ENCODE measurements at places on chromosomes 3 and 15.

DNA sequence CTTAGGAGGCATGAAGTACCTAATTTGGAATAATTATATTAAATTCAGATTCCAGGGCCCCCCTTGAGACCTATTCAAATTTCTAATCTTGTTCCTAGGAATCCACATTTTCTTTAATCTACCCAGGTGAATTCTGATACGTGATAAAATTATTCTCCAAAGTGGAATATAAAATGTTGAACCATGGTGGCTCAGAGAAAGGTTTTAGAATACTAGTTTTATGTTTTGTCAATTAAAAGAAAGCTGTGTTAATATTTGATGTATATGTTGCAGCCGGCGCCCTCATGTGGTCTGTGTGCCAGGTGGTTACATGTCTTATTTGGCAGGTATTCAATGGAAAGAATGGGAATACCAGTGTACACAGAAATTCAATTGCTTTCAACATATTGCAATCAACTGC is 321.8 kb downstream of the FEZF2 start:
- DNase-seq = no peak

- DNase-seq = no peak
Observed at GRCh38 chr15:89898146-89898545, 4.4 kb upstream of the AP3S2 start.

GRCh38 chr3:16490062-16490619 is 23.4 kb downstream of the RFTN1 start:
- no peak for DNase-seq

DNA sequence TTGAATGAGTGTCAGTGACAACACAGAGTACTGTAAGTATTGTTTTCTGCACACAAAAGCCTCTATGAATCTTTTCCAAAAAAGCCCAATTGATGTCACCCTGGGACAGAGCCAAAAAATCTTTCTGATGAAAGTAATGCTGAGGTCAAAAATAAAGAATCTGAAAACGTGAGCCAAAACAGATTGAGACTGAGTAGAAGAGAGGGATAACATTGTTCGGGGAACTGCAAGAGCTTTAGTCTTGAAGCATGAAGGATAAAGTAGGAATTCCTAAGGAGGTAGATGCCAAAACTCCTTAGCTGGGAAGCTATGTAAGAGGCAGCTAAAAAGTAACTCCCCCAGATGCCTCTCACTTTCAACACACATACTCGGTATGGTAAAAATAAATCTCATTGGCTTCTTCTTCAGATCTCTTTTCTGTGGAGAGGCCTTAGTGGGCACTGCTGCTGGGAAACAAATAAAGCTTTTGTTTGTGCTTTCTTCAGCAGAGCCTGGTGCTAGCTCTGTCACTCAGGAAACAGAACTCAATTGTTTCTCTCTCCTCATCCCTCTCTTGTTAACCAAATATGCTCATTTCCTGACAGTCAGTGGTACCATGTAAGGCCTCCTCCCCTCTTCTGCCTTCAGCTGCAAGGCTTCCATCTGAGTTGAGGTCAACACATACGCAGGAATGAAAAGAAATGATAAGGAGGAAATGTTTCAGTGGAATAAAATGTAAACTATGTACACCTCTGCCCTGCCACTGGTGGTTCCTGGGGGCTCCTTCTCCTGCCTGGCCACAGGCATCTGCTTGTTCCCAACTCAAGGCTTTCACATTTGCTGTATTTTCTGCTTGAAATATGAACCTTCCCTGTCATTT is 58.1 kb downstream of the CD200 start:
- DNase-seq = no peak

GRCh38 chr3:129602309-129602708 is 4.2 kb downstream of the PLXND1 start:
- no peak for DNase-seq

- no peak for DNase-seq
Observed at GRCh38 chr3:44913868-44914468, 39.6 kb downstream of the TGM4 start.

- DNase-seq = no peak
Observed at GRCh38 chr3:126955004-126955790, 27.7 kb upstream of the PLXNA1 start.

- DNase-seq = no peak
Observed at GRCh38 chr3:40782111-40782721, 257.5 kb downstream of the ZNF621 start.

GRCh38 chr3:47650294-47650693 is 71.6 kb upstream of the CSPG5 start:
- DNase-seq = no peak

DNA sequence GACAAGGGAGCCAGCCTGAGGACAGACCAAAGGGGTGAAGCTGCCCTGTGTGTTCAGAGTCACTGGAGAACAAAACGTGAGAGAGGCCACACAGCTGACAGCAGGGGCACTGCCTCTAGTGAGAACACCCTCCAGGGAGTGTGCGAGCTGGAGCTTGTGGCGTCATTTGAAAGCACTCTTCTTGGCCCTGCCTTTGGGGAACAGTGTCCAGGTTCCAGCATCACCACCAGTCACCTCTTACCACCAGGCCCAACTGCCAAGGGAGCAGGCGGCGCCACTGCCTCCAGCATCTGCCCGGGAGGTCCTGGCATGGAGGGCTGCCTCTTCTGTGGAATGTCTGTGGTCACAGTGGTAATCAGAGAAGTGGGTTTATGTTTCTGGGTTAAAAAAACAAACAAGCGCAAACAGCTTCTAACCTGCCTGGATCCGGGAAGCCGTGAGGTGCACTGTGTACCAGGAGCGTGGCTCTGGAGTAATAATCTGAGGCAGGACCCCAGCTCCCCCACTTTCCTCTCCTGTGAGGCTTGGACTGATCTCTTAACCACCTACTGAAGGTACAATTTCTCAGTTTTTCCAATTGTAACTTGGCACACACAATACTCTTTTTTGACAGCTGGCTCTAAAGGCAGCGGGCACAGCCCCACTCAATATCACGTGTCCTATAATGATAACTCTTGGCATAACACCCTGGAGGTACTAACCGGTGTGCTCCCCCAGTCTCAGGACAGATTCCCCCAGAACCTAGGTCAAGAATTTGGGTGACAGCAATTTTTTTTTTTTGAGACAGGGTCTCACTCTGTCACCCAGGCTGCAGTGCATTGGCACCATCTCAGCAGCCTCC is 32.2 kb upstream of the CDCP1 start:
- no peak for DNase-seq

DNA sequence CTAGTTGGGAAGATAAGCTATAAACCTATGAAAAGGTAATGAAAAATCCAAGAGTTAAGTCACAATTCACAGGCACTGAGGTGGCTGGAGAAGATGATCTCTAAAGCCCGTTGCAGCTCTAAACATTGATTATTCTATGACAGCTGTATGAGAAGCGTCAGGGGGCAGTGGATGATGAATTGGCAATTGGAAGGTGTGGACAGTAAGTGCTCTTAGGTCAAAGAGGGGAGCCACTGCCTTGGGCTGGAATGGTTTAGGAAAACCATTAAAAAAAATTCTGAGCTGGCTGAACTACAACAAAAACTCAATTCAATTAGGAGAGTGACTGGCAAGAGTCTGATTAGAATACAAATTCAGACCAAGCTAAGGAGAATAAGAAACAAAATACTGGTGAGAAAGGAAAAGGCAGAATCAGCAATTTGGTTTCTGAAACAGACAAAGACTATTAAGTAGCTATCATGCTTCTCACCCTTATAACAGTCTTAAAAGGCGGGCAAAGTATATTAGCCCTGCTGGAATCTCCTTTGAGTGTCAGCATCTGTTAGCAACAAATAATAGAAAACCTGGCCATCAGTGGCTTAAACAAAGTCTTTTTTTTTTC is 8.8 kb upstream of the NMD3 start:
- no peak for DNase-seq

GRCh38 chr3:43874731-43875130 is 184.0 kb downstream of the ABHD5 start:
- no peak for DNase-seq

GRCh38 chr3:8371960-8372463 is 129.6 kb upstream of the LMCD1 start:
- DNase-seq = no peak

- DNase-seq = no peak
Observed at GRCh38 chr3:182967218-182968204, 12.8 kb downstream of the DCUN1D1 start.

DNA sequence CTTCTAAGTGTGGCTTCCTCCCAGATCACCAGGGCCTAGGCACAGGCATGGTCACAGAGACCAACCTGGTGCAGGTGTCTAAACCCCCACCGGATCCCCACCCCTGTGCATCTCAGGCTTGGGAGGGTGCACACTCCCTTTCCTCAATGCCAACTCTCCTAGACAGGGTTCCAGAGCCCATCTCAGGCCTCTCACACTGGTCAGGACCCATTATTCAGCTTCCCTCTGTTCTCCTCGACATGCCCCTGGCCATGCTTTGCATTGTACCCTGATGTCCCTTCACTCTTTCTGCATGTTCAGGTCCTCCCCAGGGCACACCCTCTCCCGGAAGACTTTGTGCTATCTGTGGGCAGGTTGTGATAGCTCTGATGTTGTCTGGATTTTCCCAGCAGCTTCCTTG is 23.5 kb downstream of the FGD5 start:
- no peak for DNase-seq

- no peak for DNase-seq
Observed at GRCh38 chr3:79906106-79906505, 138.3 kb upstream of the ROBO1 start.

GRCh38 chr15:91465696-91466095 is 365.6 kb downstream of the SV2B start:
- no peak for DNase-seq

DNA sequence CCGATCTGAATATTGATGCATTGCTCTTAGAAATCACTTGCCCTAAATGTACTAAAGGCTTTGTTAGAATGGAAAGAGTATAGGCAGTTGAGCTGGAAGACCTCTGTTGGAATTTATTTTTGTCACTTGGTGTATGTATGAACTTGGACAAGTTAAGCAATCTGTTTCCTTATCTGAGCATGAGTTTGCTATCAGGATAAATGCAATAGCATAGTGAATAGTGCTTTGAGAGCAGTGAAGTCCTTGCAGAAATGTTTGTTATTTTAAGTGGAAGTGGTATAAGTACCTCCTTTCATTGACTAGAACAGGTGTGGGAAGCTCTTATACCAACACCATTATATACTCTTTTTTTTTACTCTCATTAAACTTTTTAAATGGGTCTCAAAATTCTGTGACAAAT is 146.4 kb upstream of the ONECUT1 start:
- DNase-seq = no peak

DNA sequence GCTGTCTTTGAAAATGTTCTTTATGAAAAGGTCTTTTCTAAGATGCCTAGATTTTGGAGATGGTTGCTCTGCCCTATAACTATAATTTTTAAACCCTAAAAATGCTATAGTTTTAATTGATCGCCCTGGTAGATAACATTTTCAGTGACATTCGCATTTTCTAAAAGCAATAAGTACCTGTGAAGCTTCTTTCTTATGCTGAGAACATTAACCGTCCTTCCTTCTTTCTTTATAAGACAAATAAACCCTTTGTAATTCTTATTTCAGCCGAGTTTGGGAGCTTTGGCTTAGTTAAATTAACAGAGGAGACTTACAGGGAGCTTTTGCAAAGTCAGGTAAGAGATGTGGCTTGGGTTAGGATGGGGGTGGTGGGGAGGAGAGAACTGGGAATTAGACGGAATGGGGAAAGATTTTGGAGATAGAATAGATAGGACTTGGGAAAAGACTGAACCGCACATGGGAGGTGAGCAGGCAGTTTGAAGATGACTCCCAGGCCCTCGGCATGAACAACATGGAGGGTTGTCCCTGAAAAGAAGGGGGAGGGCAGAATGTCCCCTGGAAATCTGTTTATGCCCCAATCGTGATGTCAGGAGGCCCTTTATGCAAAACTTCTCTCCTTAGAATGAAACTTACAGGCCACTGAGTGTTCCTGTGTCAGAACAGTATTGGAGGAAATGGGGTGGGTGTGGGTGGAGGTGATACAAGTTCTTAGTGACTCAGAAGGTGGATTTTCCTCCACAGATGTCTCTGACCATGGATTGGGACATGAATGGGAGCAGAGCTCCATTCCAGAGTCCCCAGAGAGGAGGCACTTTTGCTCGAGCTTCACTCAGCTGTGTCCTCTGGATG is 76.2 kb upstream of the LARS2 start:
- no peak for DNase-seq

DNA sequence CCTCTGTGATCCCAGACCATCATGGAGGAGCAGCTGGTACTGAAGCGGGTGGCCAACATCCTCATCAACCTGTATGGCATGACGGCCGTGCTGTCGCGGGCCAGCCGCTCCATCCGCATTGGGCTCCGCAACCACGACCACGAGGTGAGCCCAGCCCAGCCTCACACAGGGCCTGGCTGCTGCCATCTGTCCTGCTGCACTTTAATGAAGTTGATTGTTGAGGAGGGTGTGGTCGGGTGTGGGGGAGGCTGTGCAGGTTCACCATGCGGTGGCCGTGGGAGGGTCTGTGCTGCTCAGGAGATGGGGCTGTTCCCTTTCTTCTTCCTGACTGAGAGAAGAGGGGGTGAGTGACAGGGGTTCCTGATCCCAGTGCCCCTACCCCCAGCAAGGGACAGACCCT is 30.6 kb downstream of the ACAD9 start:
- no peak for DNase-seq

- DNase-seq = no peak
Observed at GRCh38 chr15:64921711-64922110, 10.0 kb downstream of the ANKDD1A start.

DNA sequence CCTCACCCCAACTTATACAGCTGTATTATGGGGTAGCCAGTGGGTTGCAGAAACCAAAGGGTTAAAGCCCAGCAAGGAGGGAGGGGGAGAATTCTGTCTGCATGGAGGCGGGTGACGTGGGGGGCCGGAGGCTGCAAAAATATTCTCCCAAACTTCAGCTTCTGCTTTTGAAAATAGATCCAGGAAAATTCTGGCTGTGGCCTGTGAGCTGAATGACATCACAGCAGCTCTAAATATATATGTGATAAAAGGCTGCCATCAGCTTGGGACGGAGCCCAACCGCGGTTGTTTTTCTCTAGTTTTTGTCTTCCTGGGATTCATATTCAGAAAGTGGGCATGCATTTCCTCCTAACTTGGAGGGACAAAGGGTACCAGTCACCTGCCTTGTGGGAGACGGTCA is 27.6 kb downstream of the MAPKAPK3 start:
- DNase-seq = no peak

GRCh38 chr3:102189541-102189940 is 245.3 kb upstream of the ZPLD1 start:
- no peak for DNase-seq

DNA sequence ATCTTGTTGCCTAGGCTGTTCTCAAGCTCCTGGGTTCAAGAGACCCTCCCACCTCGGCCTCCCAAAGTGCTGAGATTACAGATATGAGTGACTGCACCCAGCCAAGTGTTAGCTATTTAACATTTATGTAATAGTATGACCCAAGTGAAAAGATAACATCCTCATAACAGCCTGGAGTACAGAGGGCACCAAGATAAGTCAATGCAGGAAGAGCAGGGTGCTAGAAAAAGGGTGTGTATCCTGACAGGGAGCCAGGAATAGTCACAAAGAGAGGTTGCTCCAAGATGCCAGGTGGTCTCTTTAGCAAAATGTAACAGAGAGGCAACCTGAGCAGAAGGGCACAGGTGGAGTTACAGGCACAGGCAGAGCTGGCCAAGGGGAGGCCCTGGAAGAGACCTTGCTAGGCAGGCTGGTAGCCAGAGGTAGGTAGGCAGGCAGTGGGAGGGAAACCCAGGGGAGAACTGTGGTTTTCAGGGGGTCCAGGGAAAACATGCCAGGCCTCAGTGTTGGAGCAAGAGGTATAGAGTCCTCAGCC is 277.4 kb downstream of the ERC2 start:
- DNase-seq = no peak

- DNase-seq = no peak
Observed at GRCh38 chr3:64460141-64460730, 227.6 kb downstream of the ADAMTS9 start.

Data from GF-D8 (cell line).